ENCODE measurements at places on chromosomes 11 and 22.

DNA sequence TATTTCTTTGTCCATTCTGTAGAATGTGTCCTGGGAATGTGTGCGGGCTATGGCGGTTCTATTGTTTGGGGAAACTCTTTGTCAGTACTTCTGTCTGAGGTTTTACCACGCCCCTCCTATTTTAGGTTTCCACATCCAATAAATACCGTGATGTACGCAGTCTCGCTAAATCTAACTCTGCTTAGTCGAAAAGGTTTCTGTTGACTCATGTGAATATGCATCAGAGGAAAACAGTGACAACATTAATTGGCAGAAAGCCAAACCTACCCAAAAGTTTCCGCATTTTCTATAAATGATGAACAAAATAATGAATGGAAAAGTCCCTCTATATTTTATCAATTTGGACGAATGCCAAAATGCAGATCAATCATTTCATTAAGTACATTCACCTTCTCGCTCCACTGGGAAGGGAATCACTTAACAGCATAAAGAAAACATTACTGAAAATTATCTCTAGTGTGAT lies 143.4 kb downstream of the MAML2 start:
- no peak for DNase-seq

- DNase-seq = no peak
These were observed 46.7 kb downstream of the RELT start for GRCh38 chr11:73422886-73423285.

GRCh38 chr22:35923026-35923425 lies 105.6 kb downstream of the RBFOX2 start:
- DNase-seq = no peak

- DNase-seq = no peak
These were observed 31.2 kb upstream of the SPON1 start for GRCh38 chr11:13931356-13931755.

- no peak for DNase-seq
These were observed 75.0 kb downstream of the BRD1 start for GRCh38 chr22:49752598-49753091.

- no peak for DNase-seq
These were observed 169.1 kb upstream of the B3GAT1 start for GRCh38 chr11:134581121-134581626.

DNA sequence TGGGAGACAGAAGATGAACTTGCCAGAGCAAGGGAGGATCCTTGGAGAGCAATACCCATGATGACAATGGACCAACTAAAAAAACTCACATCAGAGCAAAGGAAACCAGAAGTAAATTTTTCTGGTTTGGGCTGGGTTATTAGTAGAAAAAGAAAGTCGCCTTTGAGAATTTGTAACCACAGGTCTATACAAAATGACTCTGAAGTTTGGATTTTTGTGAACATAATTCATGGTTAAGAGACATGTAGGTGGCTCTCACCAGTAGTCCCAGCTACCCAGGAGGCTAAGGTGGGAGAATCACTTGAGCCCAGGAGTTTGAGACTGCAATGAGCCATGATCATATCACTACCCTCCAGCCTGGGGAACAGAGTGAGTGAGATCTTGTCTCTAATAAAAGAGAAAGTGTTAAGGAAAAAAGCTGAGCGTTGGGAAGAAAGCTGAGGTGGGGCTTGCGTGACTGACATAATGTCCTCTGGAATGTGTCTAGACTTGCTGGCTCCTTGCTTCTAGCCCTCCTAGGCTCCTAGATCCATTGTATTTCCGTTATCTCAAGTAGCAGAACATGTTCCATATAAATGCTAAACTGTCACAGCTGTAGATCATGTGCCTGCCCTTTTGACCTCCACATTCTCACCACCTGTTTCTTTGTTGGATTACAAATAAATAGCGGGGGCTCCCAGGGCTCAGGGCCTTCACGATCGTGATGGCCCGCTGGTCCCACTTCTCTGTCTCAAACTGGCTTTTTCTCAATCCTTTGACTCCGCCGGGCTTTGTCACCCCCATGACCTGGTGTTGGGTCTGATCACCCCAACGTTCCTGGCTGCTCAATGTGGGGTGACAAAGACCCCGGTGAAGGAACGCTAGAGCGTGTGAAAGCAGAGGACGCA lies 56.2 kb upstream of the SC5D start:
- DNase-seq = no peak

- DNase-seq = no peak
These were observed 18.4 kb downstream of the NEAT1 start for GRCh38 chr11:65440831-65441499.

DNA sequence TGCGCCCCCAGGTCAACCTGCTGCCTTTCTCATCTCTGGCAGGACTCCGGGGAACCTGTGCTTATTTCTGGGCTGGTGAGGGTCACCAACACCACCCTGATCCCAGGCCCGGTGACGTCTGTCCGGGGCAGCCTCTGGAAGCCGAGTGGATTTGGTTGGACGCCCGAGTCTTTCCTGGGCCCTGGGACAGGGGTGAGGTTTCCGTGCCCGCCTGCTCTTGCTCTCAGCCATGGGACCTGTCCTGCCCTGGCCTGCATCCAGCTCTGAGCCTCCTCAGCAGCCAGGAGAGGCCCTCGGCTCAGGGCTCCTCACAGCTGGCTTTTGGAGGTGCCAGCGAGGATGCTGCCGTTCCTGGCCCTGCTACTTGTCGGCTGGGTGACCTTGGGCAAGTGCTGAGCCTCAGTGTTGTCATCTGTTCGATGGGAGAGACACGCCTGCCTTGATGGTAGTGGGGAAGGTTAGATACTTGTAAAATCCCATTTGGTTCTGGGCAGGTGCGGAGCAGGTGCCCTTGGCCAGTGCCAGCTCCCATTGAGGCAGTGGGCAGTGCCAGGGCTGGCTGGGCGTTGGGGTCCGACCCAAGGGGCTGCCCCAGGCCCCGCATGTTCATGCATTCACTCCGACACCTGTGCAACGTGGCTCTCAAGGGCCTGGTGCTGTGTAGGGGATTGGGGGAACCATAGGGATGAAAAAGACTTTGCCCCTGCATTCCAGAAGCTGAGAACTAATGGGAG lies 58.9 kb upstream of the THY1 start:
- DNase-seq = no peak

- DNase-seq = no peak
These were observed 4.6 kb upstream of the CST6 start for GRCh38 chr11:66007201-66007634.

DNA sequence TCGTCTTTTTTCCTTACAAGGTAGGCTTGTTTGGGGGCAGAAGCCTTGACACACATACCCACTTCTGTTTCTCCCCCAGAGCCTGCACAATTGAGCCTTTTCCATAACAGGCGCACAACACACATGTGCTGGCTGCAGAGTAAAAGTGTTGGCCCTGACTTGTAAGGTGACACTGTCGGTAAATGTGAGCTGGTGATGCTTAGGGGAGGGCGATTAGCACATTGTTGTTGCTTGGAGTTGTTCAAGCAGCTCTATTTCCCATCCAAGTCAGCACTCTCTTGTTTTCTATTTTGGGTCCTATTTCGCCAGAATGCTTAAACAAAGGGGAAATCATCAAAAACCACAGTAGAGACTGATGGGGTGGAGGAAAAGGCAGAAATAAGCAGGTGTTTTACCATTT lies 51.9 kb upstream of the PTPRJ start:
- no peak for DNase-seq
